ENCODE measurements at places on chromosomes 7 and 10. TPM values are rescaled to one million over a fixed set of nuclear protein-coding genes. Genes with fewer than 3 reads are reported as not detected.

GRCh38 chr7:151453326-151453791, 13.4 kb upstream of the CRYGN start:
- DNase-seq, result peak; percentile 9

DNA sequence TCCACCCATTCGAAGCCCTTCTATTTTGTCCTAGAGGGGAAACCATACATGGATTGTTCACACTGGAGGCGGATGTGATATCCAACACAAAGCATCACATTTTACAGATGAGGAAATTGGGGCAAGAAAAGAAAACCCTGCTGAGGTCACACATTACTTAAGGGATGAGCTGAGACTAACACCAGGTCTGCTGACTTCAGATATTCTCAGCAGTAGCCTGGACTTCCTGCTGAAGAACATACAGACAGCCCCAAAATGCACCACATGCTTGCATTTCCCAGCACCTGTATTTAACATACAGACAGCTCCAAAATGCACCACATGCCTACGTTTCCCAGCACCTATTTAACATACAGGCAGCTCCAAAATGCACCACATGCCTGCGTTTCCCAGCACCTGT, 11.2 kb downstream of the GIMAP5 start:
- DNase-seq, result no peak

WNT2 gene
- 1.3 TPM for total RNA-seq

DNA sequence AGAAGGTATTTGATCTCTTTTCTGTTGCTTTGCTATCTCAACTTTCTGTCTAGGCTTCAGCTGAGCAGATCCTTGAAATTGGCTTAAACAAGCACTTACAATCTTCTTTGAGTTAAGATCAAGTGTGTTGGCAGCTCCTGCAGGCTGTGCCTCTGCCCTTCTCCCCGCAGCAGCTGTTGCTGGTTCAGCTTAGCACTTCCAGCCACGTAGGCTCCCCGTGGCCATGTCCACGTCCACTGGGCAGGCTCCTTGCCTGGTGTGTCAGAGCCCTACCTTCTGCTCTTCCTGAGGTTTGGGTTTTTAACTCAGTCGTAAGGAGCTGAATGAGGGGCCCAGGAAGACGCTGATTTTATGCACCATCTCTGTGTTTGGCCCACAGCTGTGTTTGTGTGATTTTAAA, 47.2 kb downstream of the CAMK1D start:
- no peak for DNase-seq

- no peak for DNase-seq
Measured at GRCh38 chr10:17237915-17238444, 9.9 kb downstream of the VIM start.

CACNB2 gene
- total RNA-seq, result 1.4 TPM

DNA sequence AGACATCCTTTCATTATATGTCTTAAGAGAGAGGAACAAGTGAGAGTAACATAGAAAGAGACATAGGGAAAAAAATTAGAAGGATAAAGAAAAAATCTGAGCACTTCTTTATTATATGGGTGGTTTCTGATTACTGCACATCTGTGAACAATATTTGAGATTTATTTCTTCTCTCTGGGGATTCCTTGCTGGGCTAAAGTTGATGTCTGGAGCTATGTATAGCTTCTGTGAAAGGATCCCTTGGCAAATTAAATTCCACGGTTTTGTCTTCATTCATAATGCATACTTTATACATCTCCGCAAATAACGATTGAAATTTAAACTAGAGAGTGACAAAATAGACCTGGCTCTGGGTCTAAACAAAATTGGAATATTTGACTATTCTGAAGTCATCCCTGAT, 232.2 kb upstream of the CTBP2 start:
- no peak for DNase-seq

GRCh38 chr10:5531558-5532306, 7.0 kb downstream of the CALML3 start:
- DNase-seq, result no peak

DNA sequence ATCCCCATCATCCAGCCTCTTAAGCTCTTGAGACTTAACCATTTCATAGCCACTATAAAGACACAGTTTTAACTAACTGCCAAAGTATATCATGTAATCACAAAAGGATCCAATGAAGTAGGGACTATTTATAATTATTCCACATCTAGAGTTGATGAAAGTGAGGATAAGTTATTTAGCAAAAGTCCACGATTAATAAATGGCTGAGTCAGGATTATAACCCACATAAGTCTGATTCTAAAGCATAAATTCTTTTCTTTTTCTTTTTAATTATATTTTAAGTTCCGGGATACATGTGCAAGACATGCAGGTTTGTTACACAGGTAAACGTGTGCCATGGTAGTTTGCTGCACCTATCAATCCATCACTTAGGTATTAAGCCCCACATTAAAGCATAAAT, 166.1 kb downstream of the PPP1R3A start:
- no peak for DNase-seq

GNGT1 gene
- not detected for total RNA-seq

GRCh38 chr10:5633166-5633749, 33.1 kb downstream of the ASB13 start:
- no peak for DNase-seq

GRCh38 chr10:32166365-32166764, 110.1 kb upstream of the KIF5B start:
- no peak for DNase-seq

H2BK1 gene
- not detected for total RNA-seq

PDGFA gene
- 13.8 TPM for total RNA-seq

GRCh38 chr7:15802425-15802824, 115.9 kb upstream of the MEOX2 start:
- no peak for DNase-seq

PRKCQ gene
- 2.5 TPM for total RNA-seq

HOXA11 gene
- total RNA-seq, result not detected

- no peak for DNase-seq
Measured at GRCh38 chr7:18974803-18975202, 142.6 kb downstream of the TWIST1 start.

HOGA1 gene
- total RNA-seq, result 0.55 TPM

GRCh38 chr10:10991144-10991543, 26.5 kb upstream of the CELF2 start:
- DNase-seq, result no peak

GRCh38 chr10:50554376-50554994, 69.3 kb downstream of the SGMS1 start:
- DNase-seq, result peak; percentile 30

PRSS37 gene
- total RNA-seq, result 17.1 TPM

DNA sequence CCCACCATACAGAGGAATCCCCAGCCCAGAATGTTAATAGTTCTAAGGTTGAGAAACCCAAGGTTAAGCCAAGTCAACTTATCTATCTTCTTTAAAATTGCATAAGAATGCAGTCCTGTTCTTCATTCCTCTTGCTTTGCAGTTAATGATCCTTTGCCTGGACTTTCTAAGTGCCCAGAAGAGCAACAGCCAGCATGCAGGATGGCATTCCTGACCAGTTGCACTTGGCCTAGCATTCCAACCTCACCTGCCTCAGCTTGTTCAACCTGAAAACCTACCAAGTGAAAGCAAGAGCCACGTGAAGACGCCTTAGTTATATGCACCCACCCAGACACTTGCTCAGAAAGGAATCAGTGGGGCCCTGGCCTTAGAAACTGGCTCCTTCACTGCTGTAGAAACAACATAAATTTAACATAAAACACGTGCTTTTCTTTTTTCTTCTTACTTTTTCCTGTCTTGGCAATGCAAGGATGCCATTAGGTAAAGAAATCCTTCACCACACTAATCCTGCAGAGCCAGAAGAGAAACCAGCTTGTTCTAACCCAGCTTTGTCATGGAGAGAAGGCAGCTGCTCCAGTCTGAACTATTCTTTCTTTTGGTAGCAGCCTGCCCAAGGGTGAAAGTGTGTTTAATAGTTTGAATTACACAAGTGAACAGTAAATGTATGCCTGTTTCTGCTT, 25.0 kb downstream of the EGFR start:
- no peak for DNase-seq

- DNase-seq, result no peak
Measured at GRCh38 chr10:62852961-62853702, 37.0 kb upstream of the EGR2 start.

GRCh38 chr7:15864626-15864991, 178.1 kb upstream of the MEOX2 start:
- no peak for DNase-seq

DNA sequence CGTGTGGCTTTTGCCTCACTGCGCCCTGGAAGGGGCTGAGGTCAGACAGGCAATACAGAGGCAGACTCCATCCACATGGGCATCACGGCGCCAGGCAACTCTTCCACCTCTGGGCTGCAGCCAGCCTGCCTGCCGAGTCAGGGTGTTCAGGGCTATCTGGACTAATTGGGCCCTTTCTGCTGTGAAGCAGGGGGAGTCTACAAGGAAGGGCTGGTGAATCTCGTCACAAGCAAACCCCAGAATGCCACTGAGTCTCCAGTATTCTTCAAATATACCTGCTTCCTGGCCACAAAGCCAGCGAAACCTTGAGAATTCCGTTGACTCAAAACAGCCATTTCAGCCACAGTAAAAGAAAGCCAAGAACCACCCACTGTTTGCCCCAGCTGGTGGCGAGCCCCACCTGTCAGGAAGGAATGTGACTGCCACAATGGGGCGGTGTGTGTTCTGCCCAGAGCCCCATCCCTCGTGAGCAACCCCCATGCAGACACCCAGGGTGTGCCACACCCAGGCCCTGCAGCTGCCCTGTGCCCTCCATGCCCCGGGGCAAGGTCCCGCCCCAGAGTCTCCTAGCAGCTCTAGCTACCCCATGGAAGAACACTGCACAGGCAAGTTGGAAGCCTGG, 117.3 kb downstream of the FAM53B start:
- no peak for DNase-seq

DNA sequence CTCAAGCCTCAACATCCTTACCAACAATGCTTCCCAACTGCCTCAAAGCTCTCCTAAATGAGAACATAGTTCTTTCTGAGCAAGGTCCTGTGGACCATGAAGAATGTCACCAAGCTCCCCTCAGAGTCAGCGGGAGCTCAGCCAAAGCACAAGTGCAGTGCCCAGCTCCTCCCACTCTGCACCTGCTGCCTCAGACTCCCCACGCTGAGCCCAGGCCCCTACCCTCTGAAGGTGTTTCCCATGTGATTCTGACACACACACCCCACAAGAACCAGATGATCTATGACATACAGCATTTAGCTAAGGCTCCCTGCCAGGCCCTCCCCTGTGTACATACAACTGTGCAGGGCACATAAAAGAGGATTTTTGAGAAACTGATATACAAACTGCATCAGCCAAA, 19.2 kb downstream of the ERCC6 start:
- DNase-seq, result no peak

GRCh38 chr10:28411648-28412047, 108.8 kb upstream of the MPP7 start:
- no peak for DNase-seq

Measured in testis (tissue), 5 donors.